Activated naive CD4-positive, alpha-beta T cell treated with anti-CD3 and anti-CD28 coated beads for 36 hours (primary cell): ENCODE measurements at places on chromosomes 1 and 21.

GRCh38 chr1:113086541-113086940 is 13.5 kb downstream of the LRIG2 start:
- DNase-seq = no peak

DNA sequence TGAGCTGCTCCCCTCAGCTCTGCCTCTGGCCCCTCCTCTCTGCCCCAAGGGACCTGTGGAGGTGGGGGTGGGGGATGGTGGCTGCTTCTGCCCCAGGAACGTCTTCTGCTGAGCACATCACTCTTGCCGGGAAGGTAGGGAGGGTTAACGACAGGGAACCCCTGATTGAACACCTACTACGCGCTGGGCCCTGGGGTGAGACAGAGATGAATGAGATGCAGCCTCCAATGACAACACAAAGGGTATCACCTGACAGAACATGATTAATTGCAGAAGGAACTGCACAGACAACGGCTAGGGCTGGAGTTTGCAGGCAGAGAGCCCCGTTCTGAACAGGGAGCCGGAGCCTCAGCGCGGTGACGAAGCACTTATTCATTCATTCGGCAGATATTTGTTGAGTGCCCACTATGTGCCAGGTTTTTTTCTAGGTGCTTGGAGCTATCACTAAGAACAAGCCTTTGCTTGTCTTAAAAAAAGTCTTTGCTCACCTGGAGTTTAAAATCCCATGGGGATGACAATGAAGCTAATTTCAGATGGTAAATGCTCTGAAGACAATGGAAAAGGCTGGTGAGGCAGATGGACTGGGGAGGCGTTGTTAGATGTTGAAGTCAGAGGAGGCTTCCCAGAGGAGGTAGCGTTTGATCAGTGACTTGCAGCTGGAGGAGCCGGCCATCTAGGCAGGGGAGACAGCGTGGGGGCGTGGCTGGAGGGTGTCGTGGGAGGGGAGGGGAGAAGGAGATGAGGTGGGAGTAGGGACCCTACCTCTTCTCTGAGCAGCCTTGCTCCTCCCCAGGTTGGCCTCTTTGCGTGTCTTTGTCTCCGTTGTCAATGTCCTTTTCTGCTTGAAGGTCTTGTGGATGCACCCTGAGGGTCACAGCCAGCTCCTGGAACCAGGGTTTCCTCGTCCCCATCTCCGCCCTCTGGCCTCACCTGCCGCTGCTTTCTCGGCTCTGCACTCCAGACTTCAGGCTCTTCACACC is 103.1 kb upstream of the CSF3R start:
- DNase-seq = no peak

DNA sequence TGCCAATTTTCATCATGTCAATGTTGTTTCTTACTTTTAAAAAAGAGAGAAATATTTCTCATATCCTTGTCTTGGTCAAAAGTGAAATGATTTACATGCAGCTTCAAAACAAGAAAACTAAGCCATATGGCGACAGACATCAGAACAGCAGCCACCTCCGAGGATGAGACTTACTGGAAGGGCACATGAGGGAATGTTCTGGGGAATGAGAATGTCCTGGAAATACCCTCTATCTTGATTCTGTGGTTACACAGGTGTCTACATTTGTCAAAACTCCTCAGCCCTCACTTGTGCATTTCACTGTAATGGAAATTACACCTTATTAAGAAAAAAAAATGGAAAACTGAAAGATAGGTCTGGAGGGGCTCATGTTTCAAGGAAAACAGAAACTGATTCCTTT is 14.2 kb upstream of the ECE1 start:
- DNase-seq = no peak

GRCh38 chr1:60059468-60059867 is 14.1 kb downstream of the C1orf87 start:
- DNase-seq = no peak

- DNase-seq = no peak
Observed at GRCh38 chr21:14119038-14119437, 91.7 kb downstream of the LIPI start.

DNA sequence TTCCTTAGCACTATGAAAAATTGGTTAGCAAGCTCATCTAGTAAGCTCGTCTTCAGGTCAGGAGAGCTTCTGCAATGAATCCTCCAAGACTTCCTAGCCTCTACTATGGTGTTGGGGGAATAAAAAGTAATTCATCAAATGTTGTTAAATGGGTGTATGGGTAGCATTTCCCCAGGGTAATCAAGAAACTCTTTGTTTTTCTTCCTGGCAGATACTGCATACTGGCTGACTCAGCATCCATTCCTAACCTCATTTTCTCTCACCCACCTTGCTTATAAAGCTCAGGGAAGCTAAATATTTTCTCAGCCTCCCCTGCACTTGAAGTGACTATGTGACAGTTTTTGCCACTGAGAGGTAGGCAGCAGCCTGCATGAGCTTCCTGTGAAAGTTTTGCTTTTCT is 83.4 kb downstream of the MAB21L3 start:
- no peak for DNase-seq

DNA sequence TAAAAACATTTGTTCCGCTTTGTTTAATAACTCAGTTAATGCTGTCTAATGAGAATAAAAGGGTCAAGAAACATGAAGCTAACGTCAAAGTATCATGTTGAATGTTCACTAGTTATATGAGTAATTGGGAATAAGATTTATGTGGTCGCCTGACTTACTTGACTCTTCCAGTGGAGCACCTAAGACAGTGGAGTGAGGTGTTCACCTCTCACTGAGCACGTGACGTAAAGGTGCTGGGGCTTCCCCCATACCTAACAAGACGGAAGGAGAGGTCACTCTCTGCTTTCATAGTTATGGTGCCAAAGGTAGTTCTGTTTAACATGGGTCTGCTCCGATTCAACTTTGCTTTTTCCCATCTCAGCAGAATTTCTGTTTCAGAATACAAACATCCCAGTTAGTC is 686 bp downstream of the KMO start:
- DNase-seq = no peak
